ENCODE measurements at places on chromosomes 3 and 15.

DNA sequence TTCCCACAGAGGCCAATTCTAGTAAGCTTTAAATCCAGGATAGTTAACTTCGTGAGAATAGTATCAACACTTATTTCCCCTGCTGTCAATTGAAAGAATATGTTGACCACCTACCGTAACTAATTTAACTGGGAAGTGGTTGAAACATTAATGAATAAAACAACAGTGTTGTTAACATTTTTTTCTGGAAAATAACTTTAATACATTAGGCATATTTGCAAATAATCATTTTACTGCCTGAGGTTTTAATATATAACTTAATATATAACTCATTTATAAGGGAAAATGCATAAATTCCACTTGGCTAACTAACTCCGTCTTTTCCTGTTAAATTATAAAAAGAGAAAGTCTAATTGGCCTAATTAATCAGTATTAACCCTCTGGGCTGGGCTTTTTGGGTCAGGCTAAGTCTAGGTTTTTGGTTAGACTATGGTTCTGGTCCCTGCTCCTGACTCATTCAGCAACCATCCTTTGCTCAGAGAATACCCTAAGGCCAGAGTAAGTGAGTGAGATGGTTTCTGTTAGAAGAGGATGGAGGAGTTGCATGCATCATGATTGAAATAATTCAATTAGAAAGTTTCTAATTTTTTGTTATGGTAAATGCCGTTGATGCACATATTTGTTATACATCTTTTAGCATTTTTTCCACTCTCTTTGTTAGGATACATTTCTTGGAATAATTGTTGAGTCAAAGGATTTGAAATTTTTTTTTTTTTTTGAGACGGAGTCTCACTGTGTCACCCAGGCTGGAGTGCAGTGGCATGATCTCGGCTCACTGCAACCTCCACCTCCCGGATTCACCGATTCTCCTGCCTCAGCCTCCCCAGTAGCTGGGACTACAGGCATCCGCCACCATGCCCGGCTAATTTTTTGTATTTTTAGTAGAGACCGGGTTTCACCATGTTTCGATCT is 10.8 kb upstream of the SKIL start:
- DNase-seq: no peak

DNA sequence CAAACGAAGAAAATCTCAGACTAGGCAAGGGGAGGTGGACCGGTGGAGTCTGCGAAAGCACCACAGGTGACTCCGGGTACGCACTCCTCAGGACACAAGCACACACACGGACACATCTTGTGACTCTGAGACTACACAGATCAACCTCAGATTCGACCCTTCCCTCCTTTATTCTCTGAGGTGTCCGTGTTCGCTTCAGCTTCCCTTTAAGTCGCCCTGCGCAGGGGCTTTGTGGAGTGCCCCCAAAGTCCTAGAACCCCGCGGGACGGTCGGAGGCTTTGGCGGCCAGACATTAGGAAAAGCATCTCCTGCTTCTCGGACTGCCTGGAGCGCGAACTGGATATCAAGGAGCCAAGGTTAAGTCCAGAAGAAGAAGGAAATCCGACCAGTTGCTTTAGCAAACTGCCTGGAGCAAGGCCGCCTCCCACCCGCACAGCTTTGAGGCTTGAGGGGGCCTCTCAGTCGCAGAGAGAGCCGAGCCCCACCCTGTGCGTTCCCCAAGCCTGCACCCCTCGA is 730 bp downstream of the DGKG start:
- DNase-seq: no peak

DNA sequence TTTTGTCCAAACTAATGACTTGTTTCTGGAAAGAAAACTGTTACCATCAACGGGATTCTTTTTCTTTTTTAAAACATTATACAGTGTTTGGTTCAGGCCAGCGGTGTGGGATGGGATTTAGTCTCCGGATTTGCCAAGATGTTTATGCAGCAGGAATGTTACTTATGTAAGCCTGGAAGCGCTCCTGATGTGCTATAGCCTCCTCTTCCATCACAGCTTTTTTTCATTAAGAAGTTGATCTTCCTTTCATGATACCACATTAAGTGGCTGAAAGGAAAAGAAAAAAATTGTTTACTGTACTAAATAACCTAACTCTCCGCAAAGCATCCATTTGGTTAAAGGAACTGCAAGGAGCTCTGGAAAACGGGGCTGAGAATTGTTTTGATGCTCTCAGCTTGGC is 120.5 kb upstream of the ALDH1A3 start:
- peak; percentile 43 for DNase-seq

- no peak for DNase-seq
These were observed 485 bp downstream of the PAK6 start for GRCh38 chr15:40239404-40239692.

- no peak for DNase-seq
These were observed 162.9 kb upstream of the PDZRN3 start for GRCh38 chr3:73787620-73788019.

GRCh38 chr3:24296441-24297205 is 198.0 kb downstream of the THRB start:
- no peak for DNase-seq

DNA sequence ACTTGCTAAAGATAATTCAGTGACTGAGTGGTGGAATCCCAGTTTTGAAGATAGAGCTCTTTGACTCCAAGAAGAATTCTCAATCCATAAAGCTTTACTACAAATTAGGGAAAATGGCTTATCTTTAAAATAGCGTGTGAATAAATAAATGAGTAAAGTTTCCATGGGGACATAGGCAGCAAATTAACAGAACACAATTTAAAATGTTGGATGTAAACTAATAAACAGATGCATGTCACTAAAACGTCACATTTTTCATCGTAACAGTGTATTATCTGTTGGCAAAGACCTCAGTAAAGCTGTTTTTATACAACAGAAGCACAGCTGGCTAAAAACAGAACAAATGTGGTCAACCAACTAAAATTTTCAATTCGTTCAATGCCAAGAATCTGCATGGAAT is 913.9 kb upstream of the CFAP20DC start:
- no peak for DNase-seq

DNA sequence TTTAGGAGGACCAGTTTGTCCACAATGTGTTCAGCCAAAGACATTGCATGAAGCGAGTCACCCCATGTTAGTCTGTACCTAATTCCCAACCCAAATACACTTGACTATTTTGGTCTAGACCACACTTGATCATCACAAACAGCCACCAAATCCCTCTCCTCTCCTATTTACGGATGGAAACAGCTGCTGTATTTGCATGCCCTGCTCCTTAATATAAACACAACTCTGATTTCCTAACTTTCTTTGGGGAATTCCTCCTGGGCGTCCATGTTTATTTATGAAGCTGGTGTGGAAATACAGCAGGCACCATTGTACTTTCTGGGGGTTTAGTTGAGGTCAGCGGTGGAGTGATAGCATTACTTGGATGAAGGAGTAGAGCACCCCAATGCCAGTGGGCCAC is 235.2 kb downstream of the TLE3 start:
- no peak for DNase-seq

DNA sequence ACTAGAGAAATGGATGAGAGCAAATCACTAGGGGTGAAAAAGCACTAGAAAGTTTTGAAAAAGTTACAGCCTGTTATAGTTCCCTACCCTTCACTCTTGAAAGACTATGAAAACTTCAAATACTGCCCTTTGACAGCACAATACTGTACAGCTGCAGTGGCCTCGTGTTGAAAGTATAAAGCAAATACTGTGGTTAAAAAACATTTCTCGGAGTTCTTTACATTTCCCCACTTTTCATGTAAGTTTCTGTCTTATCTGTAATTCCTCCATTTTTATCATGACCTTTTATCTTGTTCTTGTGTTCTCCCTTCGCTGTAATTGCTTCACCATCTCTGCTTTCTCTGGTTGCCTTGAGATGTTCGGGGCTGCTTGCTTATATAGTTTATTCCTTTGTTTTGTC is 423.8 kb upstream of the CFAP20DC start:
- no peak for DNase-seq

GRCh38 chr3:40414270-40414669 is 27.3 kb downstream of the ENTPD3 start:
- DNase-seq: no peak

- no peak for DNase-seq
These were observed 28.1 kb downstream of the OPA1 start for GRCh38 chr3:193621127-193621526.

GRCh38 chr3:186938716-186939115 is 8.4 kb downstream of the ST6GAL1 start:
- DNase-seq: no peak

GRCh38 chr15:76565366-76565765 is 228.8 kb downstream of the ISL2 start:
- DNase-seq: no peak

DNA sequence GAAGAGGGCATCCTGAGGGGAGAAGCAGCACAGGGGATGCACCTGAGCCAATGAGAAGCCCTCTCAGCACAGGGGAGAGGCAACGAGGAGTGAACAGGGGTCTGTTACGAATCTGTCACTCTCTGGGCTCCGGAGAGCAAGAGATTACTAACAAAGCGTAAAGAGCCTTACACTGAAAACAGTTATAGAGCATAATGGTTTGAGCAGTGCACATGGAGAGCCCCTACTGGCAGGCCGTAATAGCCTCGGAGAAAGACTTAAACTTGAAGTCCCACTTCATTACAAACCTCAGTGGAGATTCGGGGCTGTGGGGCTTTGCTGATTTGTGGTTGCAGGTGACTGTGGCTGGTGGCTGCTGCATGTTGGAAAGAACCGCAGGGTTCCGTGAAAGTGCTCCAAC is 271.5 kb upstream of the TMC3 start:
- DNase-seq: no peak

DNA sequence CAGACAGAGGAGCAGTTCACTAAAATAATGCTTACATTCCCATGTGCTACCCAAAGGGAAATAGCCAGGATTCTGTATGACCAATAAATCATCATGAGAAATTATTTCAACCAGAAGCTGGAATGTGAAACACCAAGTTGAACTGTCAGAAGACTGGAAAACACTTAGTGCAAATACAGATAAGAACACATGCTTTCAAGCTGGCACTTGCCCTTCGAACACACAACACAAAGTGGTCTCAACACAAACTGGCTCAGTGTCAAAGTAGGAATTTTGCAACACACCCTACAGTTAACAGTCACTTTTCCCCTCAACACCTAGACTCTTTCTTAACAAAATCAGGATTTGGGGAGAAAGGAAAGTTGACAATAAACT is 1.3 kb downstream of the FSD2 start:
- DNase-seq: no peak

- no peak for DNase-seq
These were observed 58.9 kb downstream of the ZNF148 start for GRCh38 chr3:125316246-125316645.

- DNase-seq: peak; percentile 72
These were observed 93.0 kb downstream of the PGPEP1L start for GRCh38 chr15:98914626-98915025.

DNA sequence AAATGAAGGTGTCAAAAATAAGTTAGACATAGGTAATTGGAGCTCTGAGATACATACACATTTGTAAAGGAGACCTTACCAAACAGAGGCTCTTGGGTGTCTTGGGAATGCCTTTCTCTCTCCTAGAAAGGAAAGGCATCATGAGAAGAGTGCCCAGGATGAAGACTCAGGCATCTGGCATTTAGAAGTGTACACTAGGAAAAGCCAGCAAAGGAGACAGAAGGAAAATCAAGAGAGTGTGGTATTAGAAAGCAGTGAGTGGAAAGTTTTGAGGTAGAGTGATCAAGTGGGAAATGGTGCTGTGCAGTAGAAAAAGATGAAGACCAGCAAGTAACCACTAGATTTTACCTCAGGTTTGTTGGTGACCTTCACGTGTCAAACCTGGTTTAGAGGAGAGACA is 16.1 kb downstream of the UBE2E1 start:
- no peak for DNase-seq

GRCh38 chr3:65827076-65827475 is 211.6 kb downstream of the MAGI1 start:
- no peak for DNase-seq

GRCh38 chr15:40925495-40925862 is 3.7 kb upstream of the DLL4 start:
- no peak for DNase-seq

GRCh38 chr15:63114465-63114864 is 7.2 kb upstream of the LACTB start:
- DNase-seq: peak; percentile 37

GRCh38 chr15:42140383-42141070 is 15.9 kb downstream of the PLA2G4F start:
- no peak for DNase-seq

DNA sequence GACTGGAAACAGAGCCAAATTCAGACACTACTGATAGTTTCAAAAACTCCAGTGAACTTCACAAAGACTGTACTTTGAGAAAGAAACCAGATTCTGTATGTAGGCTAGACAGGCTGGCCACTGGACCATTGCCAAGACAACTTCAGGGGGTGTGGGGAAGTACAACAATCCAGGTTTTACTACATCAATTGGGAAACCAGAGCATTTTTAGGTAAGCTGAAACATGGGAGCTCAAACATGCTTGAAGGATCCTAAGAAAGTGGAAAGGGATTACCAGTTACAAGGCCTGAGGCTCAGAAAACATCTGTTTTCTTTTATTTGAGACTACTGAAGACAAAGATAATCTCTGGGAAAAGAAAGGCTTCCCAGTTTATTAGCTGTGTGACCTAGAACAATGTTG is 26.9 kb upstream of the ZNF280D start:
- peak; percentile 22 for DNase-seq

- no peak for DNase-seq
These were observed 110.9 kb downstream of the ROBO2 start for GRCh38 chr3:77150759-77151158.

DNA sequence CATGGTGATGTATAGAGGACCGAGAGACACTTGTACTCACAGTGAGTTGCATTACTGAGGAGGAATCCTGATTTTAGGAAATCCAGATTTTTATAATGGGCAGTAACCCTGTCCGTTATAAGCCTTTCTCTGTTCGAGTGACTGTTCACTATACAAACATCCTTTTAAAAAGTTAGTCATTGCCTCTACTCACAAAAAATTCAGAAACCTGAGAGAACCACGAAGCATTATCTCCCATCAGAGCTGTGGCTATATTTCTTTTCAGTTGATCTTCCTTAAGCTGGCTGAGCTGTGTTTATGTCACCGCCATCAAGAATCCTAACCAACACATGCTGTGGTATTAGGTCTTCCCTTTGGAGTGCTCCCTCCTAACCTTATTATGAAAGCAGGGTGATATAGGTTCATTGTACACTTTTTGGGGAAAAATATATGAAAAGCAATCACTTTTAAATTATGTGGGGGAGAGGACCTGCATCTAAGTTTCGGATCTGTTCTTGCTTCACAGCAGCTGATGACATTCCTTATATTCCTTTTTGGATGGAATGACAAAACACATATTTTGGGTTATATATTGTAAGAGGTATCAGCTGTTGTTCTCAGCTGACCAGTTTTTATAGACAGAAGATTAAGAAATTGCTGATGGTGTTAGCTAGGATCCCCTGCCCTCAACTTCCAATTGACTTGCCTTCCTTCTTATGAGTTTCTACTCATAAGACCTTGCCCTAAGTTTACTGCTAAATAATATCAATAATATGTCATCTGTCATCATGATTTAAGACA is 465.9 kb upstream of the RASGRP1 start:
- no peak for DNase-seq

GRCh38 chr15:60343221-60343970 is 54.4 kb downstream of the ANXA2 start:
- no peak for DNase-seq

All from dermis microvascular lymphatic vessel endothelial cell (primary cell).